ENCODE measurements at places on chromosomes 5 and 9.

DNA sequence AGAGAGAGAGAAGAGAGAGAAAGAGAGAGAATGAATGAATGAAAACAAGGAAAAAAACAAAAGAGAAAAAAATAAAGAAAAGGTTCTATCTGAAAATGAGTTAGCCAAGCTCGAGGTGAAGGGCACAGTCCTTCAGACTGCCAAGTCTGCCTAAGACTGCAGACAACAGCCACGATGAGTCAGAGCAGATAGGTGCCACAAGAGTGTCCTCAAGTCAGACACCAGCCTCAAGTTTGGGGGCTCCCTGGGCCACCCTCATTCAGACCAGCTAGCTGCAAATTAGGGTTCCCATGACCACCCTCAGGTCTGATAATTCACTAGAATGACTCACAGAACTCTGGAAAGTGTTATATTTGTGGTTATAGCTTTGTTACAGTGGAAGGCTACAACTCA, 13.9 kb upstream of the HABP4 start:
- DNase-seq = no peak

DNA sequence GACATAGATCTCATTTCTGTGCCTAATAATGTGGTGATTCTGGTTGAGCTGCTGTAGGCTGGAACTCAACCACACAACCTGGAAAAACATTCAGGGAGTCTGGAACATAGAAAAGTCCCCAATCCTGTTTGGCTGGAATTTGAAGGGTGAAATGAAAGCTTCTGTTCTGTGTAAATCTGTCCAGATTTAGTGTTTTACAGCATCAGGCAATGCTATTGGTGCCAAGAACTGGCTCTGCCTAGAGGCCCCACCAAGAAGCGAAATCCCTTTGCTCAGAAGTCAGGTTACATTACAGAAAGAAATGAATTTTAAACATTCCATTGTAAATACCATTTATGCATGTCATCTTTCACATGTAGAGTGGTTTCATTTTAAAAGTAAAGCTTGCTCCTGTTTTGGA, 56.3 kb downstream of the TMEM174 start:
- no peak for DNase-seq

GRCh38 chr5:124870070-124870469, 123.6 kb upstream of the ZNF608 start:
- no peak for DNase-seq

- DNase-seq = no peak
Measured at GRCh38 chr5:105504-106070, 13.6 kb downstream of the PLEKHG4B start.

GRCh38 chr5:115621365-115621900, 4.4 kb downstream of the TMED7 start:
- no peak for DNase-seq

Data from activated CD8-positive, alpha-beta memory T cell treated with anti-CD3 and anti-CD28 coated beads for 4 hours (primary cell).